ENCODE measurements at places on chromosomes 7 and 10.

- no peak for DNase-seq
Observed at GRCh38 chr10:127755753-127756152, 18.8 kb downstream of the FOXI2 start.

- no peak for DNase-seq
Observed at GRCh38 chr10:79487296-79488194, 24.8 kb upstream of the EIF5AL1 start.

DNA sequence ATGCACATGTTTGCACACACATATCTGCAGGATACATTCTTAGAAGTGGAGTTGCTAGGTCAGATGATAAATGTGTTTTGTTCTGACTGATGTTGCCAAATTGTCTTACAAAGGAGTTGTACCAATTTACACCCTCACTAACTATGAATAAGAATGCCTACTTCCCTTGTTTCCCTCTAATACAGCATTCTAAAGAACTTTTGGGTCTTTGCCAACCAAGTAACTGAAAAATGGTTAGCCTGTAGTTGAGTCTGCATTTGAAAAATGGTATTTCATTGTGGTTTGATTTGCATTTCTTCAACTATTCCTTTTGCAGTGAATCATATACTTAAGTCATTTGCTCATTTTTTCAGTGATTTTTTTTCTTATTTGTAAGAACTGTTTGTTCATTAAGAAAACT is 48.4 kb downstream of the TMEM26 start:
- no peak for DNase-seq

DNA sequence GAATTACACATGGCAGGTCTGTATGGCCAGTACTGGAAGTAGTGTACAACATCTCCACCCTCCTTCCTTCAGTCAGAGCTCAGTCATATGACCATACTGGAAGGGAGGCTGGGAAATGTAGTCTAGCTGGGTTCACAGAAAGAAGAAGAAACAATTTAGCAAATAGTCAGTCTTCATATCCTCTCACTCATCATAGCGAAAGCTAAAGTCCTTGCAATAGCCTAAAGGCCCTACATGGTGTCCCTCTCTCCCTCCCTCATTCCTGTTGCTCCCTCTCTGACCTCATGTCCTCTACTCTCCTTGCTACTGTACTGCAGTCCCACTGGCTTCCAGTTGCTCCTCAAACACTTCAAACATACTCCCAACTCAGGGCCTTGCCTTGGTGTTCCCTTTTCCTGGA is 4.3 kb upstream of the CALU start:
- no peak for DNase-seq

- DNase-seq: no peak
Observed at GRCh38 chr7:41030673-41031072, 672.2 kb downstream of the INHBA start.

- DNase-seq: no peak
Observed at GRCh38 chr7:134343136-134343535, 26.4 kb upstream of the SLC35B4 start.

DNA sequence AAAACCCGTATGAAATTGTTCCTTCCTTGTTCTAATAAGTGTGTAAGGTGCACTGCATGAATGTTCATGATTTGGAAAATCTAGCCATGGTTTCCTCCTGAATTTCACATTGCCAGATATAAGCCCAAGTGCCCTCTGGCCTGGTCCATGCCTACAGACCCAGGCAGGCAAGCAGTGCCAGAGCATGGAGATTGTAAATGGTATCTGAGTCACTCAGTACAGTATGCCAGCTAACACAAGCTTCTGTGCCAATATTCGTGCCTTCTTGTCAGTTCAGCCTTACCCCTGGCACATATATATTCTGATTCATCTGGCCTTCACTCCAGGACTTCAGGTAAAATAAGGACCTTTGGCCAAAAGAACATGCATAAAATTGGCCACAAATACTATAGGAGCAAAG is 38.4 kb upstream of the PDE1C start:
- no peak for DNase-seq

DNA sequence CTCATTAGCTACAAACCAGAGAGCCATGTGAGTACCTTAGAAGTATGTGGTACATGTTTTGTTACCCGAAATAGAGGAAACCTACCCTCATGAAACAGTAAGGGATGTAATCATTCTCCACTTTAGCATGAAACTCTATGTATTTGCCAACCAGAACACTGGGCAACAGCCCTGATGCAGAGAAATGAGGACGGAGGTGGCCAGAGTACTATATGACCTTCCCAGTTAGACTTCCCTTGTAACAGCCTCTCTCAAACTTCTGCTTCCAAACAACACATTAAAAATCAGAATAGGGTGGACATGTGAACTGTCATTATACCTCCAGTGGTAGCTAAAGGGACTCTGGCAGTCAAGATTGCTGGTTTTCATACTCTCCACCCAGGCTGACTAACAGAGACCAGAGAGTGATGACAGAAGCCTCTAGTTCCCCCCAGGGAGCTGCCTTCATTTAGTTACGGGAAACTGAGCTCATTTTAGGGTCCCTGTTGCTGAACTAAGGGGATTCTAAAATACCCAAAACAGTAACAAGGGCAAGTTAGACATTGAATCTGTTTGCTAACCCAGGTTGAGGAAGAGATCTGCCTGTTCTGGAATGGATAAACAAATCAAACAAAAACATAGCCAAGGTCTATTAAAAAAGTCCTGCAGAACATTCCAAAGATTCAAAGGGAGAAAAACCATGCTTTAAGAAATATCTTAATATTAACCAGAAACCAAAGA is 83.1 kb downstream of the VPS41 start:
- DNase-seq: no peak

DNA sequence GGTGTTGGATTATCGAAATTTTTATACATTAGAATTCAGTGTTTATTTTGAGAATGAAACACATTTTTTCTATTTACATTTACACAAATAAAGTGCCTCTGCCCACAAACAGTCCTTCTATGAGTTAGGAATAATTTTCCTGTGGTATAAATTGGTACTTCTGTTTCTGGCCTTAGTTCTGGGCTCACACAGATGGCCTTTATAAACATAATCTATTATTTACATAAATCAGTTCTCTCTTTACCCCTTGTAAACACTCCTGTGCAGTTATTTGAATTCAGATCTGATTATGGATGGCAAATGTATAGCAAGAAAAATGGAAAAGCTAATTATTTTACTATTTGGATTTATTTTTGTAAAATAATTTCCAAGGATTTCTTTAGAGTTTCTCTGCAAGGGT is 143.2 kb downstream of the PRKG1 start:
- DNase-seq: no peak

GRCh38 chr10:126011995-126012394 is 115.6 kb downstream of the FANK1 start:
- DNase-seq: no peak

- no peak for DNase-seq
Observed at GRCh38 chr10:96238646-96239623, 32.4 kb downstream of the BLNK start.

- no peak for DNase-seq
Observed at GRCh38 chr10:23457632-23458417, 18.9 kb downstream of the OTUD1 start.

DNA sequence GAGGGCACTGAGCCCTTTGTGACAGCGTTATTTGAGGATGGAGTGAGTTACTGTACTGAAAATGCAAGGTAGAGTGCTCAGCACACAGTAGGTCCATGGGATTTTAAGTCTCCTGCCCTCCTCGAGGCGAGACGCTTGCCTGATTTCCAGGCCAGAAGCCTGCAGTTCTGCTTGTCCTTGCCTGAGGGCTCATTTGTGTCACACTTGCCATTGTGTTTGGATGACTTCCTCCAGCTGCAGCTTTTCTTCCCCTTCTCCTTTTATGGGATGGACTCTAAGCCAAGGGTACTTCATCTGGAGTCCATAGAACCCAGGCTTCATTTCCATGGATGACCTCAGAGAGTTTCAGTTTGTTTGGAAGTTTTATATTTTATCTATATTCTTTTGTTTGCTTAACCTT is 304.2 kb upstream of the BMPER start:
- no peak for DNase-seq

- DNase-seq: no peak
Observed at GRCh38 chr10:522350-522749, 167.1 kb downstream of the DIP2C start.

DNA sequence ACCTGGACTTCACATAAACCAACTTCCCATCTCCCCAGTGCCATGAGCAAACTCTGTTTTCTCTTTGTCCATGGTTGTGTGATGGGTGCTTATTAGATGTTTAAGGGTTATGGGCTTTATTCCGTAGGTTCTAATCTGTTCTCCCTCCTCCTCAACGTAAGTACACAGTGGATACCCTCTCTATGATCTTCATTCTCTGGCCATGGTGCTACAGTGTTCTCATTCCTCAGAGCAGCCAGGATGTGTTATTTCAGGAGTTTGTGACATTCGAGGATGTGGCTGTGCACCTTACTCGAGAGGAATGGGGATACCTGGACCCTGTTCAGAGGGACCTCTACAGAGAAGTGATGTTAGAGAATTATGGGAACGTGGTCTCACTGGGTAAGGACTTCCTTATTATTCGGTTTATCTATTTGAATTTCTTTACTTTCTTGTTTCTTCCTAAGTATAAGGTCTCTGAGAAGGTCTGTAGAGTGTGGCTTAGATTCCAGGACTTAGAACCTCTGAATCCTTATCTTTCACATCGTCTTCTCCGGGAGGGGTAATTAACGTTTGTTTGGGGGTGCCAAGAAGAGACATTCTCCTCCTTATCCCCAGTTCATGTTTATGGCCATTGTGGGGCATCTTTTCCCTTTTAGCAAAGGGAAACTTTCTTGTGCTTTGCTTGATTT is 3.8 kb downstream of the ZNF655 start:
- no peak for DNase-seq
